ENCODE measurements at places on chromosomes 7 and 10. TPM values are rescaled to one million over a fixed set of nuclear protein-coding genes. Genes with fewer than 3 reads are reported as not detected.

MRLN gene
- not detected for total RNA-seq

DNA sequence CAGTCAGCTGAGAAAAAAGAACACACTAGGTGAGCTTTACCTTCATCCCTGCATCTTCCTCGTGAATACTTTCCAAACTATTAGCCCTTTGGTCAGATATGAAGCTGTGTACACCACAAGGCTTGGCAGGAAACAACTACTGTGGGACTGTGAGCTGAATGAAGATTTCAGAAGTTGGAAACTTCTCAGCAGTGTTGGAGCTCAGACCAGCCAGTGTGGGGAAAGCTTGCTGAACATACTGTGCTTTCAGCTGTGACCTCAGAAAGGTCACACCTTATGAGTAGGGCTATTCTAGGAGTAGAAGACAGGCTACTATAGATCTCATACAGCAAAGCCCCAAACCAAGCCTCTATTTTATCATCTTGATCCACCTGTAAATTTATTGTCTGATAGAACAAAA, 123.6 kb downstream of the EXOC4 start:
- H3K4me3 ChIP-seq, result no peak overlapping the region
- DNase-seq, result no peak
- no peak overlapping the region for H3K27ac ChIP-seq
- no peaks in the 10 kb centered on the region for H3K4me1 ChIP-seq
- no peaks in the 10 kb centered on the region for H3K27me3 ChIP-seq

DNA sequence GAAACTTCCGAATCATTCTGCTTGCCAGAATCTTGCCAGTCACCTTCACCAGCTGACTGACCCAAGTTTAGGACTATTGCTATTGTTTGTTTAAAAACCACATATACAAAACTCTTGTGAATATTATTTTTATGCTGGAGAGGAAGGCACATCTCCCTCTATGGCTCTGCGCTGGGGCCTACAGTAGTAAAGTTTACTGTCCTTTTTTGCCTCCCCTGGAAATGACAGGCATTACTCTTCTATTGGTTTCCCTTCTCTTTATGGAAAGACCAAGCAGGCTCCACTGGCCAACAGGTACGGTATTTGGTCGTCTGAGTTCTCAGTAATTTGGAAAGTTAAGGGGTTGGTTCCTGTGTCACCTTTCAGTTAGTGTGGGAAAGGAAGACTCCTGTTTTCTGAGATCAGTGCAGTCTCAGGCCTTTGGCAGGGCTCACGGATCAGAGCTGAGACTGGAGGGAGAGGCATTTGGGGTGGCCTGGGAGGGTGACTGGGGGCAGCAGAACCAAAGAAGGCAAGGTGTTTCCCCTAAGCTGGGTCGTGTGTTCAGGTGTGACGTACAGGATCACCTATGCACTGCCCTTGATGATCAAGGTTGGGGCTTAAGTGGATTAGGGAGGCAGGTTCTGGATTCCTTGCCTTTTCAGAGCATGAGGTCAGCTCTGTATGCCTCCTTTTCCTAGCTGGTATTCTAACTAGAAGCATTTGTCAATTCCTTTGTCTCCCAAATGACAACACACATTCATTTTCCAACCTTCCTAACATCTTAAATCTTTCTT, 16.0 kb upstream of the KIF5B start:
- H3K4me3 ChIP-seq, result no peak overlapping the region
- no peaks in the 10 kb centered on the region for H3K4me1 ChIP-seq
- no peak for DNase-seq

PAPSS2 gene
- total RNA-seq, result 0.08 TPM

DNA sequence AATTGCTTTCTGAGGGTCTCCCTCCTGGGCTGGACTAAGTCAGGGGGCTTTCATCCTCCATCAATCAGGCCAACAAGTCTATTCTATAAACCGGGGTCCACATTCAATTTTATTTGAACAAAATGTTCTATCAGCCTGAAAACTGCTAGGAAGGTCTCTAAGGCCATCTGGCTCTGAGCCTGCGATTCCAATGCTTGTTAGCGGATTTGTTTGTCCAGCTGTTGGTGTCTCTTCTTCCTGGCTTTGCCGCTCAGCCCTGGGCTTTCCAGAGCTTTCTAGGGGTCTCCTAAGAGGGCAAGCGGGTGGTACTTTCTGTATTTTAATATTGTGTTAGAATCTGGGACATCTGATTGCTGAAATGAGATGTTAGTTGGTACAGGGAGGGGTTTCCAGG, 136.7 kb downstream of the VIPR2 start:
- H3K4me1 ChIP-seq, result peaks cover 9% of the 10 kb centered on the region
- H3K27me3 ChIP-seq, result no peaks in the 10 kb centered on the region
- no peaks in the 10 kb centered on the region for H3K36me3 ChIP-seq
- no peak for DNase-seq
- H3K4me3 ChIP-seq, result no peak overlapping the region

GNAT3 gene
- not detected for total RNA-seq

GRCh38 chr7:127587663-127588018, 570 bp upstream of the ARF5 start:
- H3K36me3 ChIP-seq, result peaks cover 25% of the 10 kb centered on the region
- peak overlapping the region; percentile 57 for H3K27ac ChIP-seq
- H3K4me3 ChIP-seq, result peak overlapping the region; percentile 99
- no peaks in the 10 kb centered on the region for H3K27me3 ChIP-seq
- peaks cover 49% of the 10 kb centered on the region for H3K4me1 ChIP-seq
- no peak for DNase-seq

DNA sequence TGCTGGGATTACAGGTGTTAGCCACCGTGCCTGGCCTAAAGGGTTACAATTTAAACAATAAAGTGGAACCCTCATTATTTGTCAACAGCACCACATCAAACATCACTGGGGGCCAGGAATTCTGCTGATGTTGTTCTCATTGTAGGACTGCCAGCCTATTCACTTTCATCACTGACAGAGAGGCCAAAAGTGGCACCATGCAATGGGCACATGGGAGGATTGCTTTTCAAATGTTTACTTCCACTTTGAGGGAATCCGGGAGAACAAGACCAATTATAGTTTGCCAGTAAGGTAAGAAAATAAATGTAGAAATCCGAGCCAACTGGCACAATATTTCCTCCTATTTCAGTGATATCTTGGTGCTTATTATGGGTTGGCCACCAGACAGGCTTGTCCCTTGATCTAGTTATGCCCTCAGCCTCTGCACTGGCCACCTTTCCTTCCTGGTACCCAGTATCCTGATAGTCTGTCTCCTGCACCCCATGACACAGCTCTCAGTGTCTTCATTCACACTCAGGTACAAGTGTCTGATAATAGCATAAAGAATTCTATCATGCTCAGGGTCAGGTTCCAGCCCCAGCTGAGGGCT, 82.6 kb downstream of the ANLN start:
- no peak overlapping the region for H3K27ac ChIP-seq
- no peaks in the 10 kb centered on the region for H3K36me3 ChIP-seq
- no peaks in the 10 kb centered on the region for H3K27me3 ChIP-seq
- no peak overlapping the region for H3K4me3 ChIP-seq
- H3K4me1 ChIP-seq, result peaks cover 13% of the 10 kb centered on the region
- DNase-seq, result no peak

IGFBP1 gene
- total RNA-seq, result not detected

DNA sequence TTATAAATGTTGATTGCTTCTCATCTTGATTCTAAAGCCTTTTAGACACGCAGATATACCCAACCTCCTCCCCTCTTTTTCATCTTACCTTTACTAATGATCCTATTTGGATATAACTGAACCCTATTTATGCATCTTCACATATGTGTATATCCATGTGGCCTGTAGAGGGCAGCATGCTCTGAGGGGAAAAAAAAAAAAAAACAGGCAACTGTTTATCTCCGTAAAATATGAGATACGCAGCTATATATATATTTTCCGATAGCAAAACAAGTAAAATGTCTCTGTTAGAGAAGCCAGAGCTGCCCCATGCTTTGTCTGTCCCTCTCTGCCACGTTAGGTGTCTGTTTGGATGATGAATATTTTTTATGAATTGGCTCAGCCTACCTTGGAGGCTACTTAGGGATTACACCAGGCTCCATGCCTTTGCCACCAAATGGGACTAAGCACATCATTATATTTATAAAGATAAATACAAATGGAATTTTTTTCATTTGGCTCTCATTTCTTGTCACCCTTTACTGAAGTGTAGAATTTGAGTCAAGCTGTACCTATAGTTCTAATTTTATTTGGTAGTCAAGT, 174.8 kb upstream of the FZD1 start:
- H3K4me3 ChIP-seq, result no peak overlapping the region
- DNase-seq, result no peak
- H3K36me3 ChIP-seq, result no peaks in the 10 kb centered on the region
- H3K27me3 ChIP-seq, result no peaks in the 10 kb centered on the region

- H3K27me3 ChIP-seq, result peaks cover 12% of the 10 kb centered on the region
- no peak overlapping the region for H3K27ac ChIP-seq
These were observed 55.6 kb downstream of the CHST15 start for GRCh38 chr10:124037784-124038183.

AGAP9 gene
- 4.0 TPM for total RNA-seq

GSTO2 gene
- 0.81 TPM for total RNA-seq

NYAP1 gene
- 0.23 TPM for total RNA-seq

Measured in activated CD4-positive, alpha-beta T cell treated with anti-CD3 and anti-CD28 coated beads, Interleukin-2, amount 10 ng/mL, durations not matched to agents 7 days and 5 days (primary cell).